Kidney epithelial cell (primary cell): ENCODE measurements at places on chromosomes 1 and 21. TPM values are rescaled to one million over a fixed set of nuclear protein-coding genes. Genes with fewer than 3 reads are reported as not detected.

Gene RNF186
- not detected in 2 replicates for total RNA-seq

Gene CA6
- not detected in 2 replicates for total RNA-seq

Gene LYPLA2
- 163 and 235 TPM in 2 replicates for total RNA-seq

Gene LAPTM5
- 2.6 and 3.1 TPM in 2 replicates for total RNA-seq

Gene VANGL2
- total RNA-seq: 17.0 and 18.2 TPM in 2 replicates

Gene SLC25A34
- total RNA-seq: 0.25 and 0.34 TPM in 2 replicates

Gene LYSMD1
- total RNA-seq: 8.1 and 9.7 TPM in 2 replicates

Gene TNFRSF14
- 14.7 and 16.8 TPM in 2 replicates for total RNA-seq

Gene VASH2
- 2.9 and 9.7 TPM in 2 replicates for total RNA-seq
